ENCODE measurements at places on chromosomes 1 and 21.
A peak's percentile ranks its signal among the peaks of the same experiment; 100 is the strongest.

DNA sequence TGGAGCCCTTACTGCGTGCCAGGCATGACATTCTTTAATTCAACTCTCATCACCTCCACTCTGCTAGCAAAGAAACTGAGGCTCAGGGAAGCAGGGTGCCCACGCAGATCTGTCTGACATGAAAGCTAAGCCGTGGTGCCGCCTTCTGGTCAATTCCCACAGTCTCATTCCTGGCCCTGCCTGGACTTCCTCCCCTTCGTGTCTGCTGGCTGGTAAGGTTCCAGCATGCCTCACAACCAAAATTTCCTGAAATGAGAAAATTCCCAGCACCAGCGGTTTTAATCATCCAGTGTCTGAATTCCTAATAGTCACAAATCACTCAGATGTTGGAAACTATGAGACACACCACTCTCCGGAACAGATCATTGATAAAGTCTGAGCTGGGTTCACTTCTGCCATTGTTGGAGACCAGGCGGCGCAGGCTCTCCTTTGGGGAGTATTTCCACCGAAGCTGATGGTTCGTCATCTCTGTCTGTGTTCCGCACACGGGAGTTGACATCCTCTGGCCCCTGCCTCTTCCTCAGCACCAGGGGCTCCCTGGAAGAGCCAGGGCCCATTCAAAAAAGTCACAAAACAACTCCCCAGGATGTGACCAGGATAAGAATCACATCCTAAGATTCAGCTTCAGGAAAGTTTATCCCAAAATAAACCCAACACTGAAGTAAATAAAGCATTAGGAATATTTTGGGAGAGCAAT lies 167.7 kb downstream of the PLPP3 start:
- peak; percentile 48 for DNase-seq

- DNase-seq, result no peak
These were observed 274.8 kb upstream of the AJAP1 start for GRCh38 chr1:4379451-4380175.

- DNase-seq, result no peak
These were observed 132.7 kb downstream of the NTNG1 start for GRCh38 chr1:107273515-107273914.

DNA sequence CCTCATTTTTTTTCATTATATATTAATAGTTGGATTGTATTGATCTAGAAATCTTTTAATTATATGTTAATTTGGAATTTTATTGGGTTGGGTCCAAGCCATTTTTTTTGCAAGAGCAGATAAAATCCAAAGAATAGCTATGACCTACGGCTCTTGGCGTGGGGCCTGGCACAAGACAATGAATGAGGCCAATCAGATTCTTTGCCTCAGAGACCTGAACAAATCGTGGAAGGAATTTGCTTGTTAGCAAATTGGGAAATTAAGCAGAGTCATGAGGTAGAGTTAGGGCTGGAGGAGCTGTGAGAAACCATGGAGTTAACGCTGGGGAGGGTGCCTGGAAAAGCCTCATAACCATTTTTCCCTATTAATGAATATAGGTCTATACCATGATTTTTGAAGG lies 40.1 kb downstream of the CAMSAP2 start:
- no peak for DNase-seq

GRCh38 chr1:165891111-165891860 lies 63.9 kb downstream of the UCK2 start:
- peak; percentile 85 for DNase-seq

GRCh38 chr1:25848531-25848930 lies 10.7 kb downstream of the AUNIP start:
- no peak for DNase-seq

GRCh38 chr1:59645893-59646292 lies 168.9 kb upstream of the HOOK1 start:
- DNase-seq, result peak; percentile 72

- no peak for DNase-seq
These were observed 3.3 kb upstream of the ZBTB18 start for GRCh38 chr1:244047621-244048255.

DNA sequence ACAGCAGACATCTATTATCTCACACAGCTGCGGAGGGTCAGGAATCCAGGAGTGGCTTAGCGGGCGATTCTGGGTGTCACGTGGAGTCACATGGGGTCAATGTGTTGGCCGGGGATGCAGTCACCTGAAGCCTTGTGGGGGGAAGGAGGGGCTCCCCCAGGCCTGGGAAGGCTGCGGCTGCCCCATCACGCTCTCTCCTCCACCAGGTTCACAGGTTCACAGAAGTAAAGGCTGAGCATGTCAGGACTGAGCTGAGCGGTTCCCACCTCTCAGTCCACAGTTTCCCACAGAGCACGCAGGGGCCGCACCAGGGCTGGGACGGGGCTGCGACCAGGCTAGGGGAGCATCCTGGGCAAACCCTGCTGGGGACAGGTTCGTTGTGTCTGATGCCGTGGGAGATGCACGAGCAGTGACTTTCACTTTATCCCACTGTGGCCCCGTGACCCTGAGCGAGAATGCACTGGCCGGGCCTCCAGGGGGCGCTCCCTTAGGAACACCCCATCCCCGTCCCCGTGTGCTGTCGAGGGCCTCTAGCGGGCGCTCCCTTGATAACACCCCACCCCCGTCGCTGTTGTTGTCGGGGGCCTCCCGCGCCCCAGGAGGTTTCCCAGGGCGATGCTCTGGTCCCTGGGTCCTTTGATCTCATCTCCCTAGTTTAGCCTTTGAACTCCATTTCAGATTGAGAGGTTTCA lies 73.2 kb upstream of the TRAPPC10 start:
- peak; percentile 58 for DNase-seq

GRCh38 chr1:187985897-187986654 lies 1157.3 kb downstream of the PLA2G4A start:
- no peak for DNase-seq

- DNase-seq, result no peak
These were observed 49.9 kb downstream of the XCL1 start for GRCh38 chr1:168626326-168626725.

- no peak for DNase-seq
These were observed 2.6 kb downstream of the HMGN2 start for GRCh38 chr1:26474818-26475217.

- DNase-seq, result no peak
These were observed 1.5 kb upstream of the PLK3 start for GRCh38 chr1:44798481-44799365.

GRCh38 chr1:185468626-185469025 lies 151.6 kb upstream of the IVNS1ABP start:
- no peak for DNase-seq

- DNase-seq, result peak; percentile 27
These were observed 109.5 kb downstream of the PSMG1 start for GRCh38 chr21:39073717-39074116.

- DNase-seq, result no peak
These were observed 64.6 kb upstream of the EFHD2 start for GRCh38 chr1:15344800-15345704.

DNA sequence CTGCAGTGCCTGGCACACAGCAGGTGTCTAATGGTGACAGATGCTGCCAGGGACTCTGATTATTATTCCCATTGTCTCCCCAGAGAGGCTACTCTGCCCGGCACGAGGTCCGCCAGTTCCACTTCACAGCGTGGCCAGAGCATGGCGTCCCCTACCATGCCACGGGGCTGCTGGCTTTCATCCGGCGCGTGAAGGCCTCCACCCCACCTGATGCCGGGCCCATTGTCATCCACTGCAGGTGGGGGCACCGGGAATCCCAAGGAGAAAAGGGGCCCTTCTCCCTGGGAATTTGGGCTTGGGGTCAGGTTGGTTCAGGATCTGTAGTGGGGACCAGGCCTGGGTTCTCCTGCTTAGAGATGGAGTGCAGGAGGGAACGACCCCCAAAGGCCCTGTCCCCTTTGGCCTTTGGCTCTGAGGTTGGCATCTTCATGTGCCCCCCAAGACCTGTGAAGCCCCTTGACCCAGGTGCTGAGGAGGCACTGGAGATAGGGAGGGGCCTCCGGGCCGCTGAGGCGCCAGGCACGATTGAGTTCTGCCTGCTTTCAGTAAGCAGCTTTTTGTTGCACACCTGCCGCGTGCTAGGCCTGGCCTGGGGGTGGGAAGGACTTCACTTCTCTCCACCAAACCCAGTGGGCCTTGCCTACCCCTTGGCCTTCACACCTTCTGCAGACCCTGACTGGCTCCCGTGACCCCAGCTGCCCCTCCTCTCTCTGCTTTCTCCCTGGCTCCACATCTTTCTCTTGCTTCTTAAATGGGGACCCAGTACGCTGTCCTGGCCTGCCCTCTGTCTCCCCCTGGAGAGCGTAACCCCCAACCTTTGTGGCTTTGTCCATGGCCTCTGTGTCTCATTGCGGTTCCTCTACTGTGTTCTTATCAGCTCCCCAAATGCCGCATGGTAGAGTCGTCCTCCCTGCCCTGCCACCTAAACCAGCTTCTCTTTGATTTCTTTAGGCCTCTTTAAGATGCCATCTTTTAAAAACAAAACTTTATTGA lies 76.4 kb downstream of the PTPRU start:
- no peak for DNase-seq

DNA sequence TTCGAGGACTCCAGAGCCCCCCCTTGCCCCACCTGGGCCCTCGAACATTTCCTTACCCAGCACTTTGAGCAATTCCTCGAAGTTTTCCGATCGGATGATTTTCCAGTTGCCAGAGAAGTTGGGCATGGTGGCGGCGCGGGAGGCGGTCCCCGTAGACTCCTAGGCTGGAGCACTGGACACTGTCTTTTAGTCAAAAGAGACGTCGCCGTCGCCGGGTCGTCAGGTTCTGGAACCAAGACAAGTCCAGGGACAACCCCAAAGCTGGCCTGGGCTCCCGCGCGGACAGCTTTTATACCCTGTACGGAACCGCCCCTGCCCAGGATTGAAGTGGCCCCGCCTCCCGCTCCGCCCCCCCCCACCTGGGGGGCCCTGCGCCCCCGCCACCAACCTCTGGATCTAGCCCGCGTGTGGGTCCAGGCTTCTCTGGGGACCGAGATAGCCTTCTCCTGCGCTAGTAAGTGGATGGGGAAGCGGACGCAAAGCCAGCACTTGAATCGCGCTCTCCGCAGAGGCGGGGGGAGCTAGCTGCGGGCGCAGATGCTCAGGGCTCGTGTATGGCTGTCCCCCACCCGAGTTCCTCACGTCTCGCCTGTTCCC lies at the start of gene CRABP2:
Gene CRABP2 (minus strand): TSS at position 263 of the 597 bp plus-strand sequence. CDS start 137 bp downstream, at position 126.
- peak; percentile 43 for DNase-seq

DNA sequence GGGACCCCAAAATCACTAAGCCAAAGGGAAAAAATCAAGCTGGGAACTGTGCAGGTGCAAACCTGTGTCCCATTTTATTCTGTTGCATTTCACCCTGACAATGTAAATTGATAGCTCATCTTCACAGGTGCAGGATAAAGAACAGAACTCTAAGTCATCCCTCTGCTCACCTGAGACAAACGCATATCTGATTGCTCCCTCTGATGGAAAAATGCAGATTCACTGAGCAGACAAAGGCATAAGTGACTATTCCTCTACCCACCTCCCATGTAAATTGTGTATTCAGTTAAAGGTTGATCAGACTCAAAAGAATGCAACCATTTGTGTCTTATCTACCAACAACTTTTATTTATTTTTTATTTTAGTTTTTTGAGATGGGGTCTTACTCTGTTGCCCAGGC lies 644.2 kb downstream of the PTPRU start:
- no peak for DNase-seq

DNA sequence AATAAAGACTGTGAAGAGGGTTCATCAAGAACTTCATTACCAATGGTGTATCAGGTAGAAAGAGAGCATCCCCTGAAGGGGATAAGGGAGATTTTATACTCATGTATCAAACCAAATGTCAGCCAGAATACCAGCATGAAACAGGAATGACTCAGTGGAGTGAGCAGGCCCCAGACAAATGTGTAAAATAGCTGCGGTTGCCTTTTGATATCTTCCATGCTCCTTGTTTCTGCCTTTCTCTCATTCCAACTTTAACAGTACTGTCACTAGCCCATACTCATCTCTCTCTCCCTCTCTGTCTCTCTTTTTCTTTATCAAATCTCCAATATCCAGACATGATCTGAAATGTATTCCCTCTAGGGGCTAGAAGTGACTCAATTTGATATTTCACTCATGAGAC lies 47.8 kb downstream of the GPR88 start:
- DNase-seq, result peak; percentile 80

DNA sequence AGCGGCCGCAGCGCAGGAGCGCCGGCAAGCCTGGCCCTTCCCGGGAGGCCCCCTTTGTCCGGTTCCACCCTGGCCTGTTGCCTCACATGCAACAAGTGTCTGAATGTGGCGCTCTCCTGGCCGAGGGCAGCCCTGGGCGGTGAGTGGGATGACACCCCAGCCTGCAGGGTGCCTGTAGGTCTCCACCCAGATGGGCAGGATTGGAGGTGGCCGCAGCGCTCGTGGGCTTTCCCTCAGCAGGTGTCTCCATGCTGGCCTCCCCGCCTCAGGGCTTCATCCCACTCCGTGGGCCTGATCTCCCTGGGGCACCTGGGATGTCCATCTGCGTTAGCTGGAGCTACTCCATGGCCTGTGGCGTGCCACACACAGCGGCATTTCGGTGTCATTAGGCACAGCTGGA lies 1.5 kb downstream of the MIB2 start:
- DNase-seq, result no peak

DNA sequence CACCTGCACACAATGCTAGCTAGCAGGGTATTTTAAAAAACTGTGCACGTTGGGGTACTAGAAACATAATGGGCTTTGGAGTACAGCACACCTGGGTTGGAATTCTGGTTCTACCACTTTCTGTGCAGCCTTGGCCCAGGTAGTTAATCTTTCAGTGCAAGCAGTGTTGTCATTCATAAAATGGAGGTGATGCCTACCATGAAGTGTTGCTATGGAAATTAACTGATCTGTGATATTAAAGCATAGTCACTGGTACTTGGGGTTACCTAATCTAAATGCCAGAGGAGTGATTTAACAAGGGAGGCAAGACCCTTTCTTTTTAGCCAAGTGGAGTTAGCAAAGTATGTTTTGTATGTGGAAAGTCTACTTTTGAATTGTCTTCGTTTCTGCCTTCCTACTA lies 18.0 kb downstream of the ATP1B1 start:
- DNase-seq, result no peak

DNA sequence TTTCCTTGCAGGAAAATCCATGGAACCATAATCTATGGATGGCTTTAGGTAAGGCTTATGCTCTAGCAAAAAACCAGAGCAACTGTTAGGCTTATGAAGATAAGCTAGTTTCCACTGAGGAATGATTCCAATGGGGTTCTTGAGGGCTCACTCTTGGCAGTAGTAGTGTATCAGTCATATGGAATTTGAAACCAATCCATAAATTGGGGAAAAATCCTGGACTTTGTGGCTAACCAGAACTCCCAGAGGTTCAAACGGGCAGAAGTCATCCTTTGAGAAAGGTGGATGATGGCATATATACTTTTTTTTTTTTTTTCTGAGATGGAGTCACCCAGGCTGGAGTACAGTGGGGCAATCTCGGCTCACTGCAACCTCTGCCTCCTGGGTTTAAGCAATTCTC lies 54.2 kb upstream of the ATF3 start:
- peak; percentile 9 for DNase-seq

DNA sequence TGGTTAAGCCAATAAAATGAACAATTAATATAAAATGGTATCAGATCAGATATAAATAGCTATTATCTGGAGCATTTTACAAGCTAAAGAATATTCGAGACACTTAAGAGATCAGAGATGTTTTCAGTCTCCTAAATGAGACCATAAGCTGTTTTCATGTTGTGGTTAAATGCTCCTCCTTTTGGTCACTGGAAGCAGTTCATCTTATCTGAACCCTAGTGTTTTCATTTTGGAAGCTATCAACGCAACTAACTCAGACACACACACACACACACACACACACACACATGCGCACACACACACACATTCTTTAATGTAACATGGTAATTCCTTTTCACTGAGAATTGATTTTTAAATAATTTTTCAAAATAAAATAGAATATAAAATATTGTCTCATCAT lies 10.0 kb upstream of the LRRC8C start:
- no peak for DNase-seq
